NCI-H187 (cell line): ENCODE measurements at places on chromosomes 5 and 9.

- DNase-seq, result no peak
Observed at GRCh38 chr5:10233505-10233904, 16.2 kb downstream of the ATPSCKMT start.

- no peak for DNase-seq
Observed at GRCh38 chr9:134561427-134562145, 80.0 kb upstream of the COL5A1 start.

GRCh38 chr9:123796094-123796493, 133.8 kb downstream of the DENND1A start:
- no peak for DNase-seq

GRCh38 chr5:93911609-93912008, 170.2 kb upstream of the POU5F2 start:
- DNase-seq, result no peak

- DNase-seq, result no peak
Observed at GRCh38 chr5:171724468-171725204, 61.0 kb upstream of the SMIM23 start.

DNA sequence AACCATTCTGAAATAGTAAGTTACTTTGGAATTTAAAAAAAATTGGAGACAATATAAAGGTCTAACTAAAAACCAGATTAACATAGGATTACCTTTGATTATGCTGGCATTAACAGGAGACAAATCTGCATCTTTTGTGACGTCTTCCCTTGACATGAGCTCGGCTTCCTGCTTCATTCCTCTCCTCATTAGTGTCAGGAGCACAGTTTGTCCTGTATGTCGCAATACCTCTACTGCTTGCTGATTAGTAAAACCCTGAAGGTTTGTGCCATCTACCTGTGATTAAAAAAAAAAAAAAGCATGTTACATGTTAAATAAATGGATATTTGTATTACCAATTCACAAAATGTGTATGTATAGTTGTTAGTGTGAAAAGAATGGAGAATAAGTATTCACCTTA, 73.7 kb downstream of the MPDZ start:
- DNase-seq, result no peak

DNA sequence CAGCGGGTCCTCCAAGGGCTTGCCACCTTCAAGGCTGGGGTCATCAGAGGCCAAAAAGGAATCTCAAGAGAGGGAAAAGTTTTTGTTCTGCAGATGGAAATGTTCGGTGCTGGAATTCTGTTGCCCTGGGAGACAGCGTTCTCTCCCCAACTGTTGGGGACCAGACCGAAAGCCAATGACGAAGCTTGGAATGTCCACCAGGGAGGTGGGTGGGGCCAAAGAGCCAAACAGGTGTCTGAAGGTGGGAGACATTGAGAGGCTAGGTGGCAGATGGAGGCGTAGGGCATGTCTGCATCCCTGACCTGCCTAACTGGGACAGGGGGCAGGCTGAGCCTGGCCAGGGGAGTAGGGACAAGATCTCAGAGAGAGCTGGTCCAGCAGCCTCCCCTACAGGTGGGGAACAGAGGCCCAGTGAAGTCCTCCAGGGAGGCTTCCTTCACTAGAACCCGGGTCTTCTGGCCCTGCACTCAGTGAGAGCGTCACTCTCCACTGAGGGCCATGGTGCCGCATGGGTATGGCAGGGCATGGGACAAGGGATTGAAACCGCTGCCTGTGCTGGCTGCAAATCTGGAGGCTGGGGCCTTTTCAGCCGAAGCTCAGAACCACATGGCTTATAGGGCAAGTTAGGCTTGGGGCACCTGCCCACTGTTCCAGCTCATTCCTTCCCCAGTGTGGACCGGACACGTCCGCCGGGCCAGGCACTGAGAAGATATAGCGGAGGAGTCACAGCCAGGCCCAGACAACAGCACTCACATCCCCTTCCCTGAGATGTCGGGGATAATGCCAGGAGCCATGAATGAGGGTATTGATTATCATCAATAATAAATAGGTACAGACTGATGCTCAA, 5.0 kb upstream of the FAM78A start:
- DNase-seq, result no peak
